ENCODE measurements at places on chromosomes 13 and 19.
A peak's percentile ranks its signal among the peaks of the same experiment; 100 is the strongest.

DNA sequence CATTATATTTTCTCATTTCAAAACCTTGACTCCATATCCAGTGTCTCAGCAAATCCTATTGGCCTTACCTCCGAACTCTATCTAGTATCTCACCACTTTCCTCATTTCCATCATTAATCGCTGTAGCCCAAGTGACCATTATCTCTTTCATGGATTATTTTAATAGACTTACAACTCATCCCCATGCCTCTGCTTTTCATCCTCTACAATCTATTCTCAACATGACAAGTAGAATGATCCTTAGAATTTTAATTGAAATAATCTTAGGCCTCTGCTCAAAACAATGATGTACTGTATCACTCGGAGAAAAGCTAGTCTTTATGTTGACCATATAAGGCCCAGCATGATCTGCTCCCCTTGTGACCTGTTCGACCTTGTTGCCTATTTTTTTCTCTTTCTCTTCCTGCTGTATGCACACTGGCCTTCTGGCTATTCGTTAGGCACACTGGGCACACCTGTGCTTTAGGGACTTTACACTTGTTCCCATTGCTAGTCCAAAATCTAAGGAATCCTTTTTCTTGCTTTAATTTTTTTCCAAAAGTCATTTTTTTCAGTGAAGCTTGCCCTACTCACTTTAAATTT lies 21.4 kb downstream of the DNAJC15 start:
- DNase-seq = no peak

DNA sequence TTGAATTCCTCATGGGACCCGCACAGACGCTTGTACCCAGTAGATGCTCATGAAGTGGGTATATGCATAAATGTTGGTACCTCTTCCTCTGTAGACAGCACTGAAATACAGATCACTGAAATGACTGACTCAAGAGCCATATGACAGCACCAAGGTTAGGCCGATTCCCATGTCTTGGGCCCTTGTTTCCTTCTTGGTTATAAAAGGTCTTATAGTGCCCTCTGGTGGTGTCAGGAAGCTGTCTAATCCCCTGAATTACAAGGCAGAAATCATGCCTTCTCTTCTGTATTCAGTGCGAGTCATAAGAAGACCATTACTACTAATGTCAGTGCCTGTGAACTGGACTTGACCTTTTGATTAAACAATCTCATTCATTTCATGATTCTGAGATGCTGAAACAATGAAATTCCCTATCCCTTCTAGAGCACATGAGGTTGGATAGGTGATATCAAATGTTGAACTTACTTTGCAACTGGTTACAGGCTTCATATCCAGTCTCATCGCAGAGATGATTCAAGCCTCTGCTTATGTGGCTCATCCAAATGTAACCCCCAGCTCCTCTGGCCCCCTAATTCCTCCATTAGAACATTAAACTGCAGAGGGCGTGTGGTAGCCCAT lies 59.7 kb downstream of the SPATA13 start:
- DNase-seq = peak; percentile 49

DNA sequence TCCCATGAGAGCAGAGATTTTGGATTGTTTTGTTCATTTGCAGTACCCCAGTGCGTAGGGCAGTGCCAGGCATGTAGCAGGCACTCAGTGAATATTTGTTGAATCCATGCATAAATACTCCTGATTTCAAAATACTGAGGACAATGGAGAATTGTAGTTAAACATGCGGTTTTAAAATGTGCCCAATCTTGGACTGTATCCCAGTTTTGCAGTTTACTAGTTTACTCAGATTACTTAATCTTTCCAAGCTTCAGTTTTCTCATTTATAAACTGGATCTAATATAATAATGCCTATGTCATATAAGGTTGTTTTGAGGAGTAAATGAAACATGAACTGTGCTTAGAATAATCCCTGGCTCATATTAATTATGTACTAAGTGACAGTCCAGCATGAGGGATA lies 39.0 kb downstream of the RCBTB2 start:
- no peak for DNase-seq

- no peak for DNase-seq
Observed at GRCh38 chr13:64756621-64757020, 2473.5 kb downstream of the PCDH9 start.

DNA sequence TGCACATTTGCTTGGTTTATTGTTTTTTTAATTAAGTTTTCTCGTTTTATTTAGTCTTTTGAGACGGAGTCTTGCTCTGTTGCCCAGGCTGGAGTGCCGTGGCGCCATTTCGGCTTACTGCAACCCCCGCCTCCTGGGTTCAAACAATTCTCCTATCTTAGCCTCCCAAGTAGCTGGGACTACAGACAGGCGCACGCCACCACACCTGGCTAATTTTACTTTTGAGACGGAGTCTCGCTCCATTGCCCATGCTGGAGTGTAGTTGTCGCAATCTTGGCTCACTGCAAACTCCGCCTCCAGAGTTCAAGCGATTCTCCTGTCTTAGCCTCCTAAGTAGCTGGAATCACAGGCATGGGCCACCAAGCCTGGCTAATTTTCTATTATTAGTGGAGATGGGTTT lies 1.3 kb downstream of the RPS9 start:
- DNase-seq = no peak

GRCh38 chr19:2049741-2050348 lies 1.2 kb downstream of the MKNK2 start:
- DNase-seq = no peak

GRCh38 chr19:3698974-3699740 lies 1.1 kb downstream of the PIP5K1C start:
- DNase-seq = no peak

- DNase-seq = no peak
Observed at GRCh38 chr19:39270036-39270871, 2.1 kb downstream of the IFNL2 start.

DNA sequence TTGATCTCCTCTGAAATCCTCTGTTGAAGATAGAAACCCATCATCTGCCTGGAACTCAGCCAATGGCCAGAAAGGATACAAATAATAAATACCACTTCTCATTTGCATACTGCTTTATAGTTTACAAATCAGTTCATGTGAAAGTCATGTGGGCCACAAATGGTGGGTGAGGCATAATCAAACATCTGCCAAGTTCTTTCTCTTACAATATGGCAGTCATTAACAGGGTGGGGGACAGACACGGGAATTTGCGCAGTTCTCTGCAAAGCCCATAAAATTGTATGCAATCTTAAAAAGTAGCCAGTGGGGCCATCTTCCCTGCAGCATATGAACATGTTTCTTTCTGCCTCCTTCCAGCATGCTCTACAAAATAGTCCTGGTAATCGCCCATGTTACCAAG lies 59.6 kb downstream of the NUFIP1 start:
- no peak for DNase-seq

- DNase-seq = no peak
Observed at GRCh38 chr13:43003010-43003409, 11.0 kb upstream of the EPSTI1 start.

DNA sequence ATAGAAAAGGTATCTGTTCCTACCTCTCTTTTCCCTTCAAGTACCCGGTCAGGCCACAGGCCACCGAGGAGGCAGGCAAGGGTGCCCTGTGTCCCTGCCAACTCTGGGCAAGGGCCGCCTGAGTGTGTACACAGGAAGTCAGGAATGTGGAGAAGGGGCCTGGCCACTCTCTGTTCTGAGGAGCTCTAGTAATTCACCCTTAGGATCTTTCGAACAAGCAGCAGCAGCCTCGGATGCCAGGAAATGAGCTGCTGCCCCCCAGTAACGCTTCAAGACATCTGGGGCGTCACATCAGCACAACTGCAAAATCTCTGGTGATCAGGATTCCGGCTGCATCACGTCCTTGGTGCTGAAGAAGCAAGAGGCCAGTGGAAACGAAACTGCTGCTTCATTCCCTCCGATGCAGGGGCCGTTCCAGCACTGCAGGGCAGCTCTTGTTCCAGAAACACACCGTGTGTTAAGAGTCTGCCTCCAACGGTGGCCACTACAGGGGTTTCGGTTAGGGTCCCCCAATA lies 2.0 kb downstream of the RAB20 start:
- no peak for DNase-seq
